Upper lobe of left lung (tissue), 6 donors: ENCODE measurements at places on chromosomes 11 and 22.

DNA sequence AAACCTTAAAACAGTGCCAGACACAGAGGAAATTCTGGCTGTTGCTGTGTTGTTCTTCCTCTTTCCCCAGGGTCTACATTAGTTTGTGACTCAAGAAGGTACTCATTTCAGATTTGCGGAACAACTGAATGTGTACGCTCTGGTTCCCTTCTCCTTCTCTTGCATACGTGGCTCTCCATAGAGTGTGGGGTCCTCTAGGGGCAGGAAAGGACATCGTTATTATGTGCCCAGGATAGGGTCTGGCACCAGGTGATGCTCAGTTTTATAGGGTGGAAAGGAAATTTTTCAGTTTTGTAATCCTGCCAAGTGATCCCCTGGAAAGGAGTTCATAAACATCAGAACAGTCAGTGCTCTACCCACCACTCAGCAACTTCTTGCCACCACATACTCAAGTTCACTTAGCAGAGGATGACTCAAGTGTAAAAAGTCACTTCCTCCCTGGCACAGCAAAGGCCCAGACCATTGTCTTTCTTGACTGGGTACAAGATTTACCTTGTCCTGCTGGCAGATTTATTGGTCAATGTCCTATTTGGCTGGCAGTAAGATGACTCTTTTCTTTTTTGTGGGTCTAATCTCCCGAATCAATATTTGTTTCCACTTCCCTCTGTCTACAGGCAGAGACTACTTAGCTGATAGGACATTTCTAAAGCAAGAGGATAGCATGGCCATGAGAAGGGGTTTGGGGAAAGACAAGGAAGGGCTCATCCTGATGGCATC is 246.0 kb upstream of the TENM4 start:
- DNase-seq = no peak

- DNase-seq = peak; percentile 86
Measured at GRCh38 chr22:43828998-43829782, 17.1 kb upstream of the EFCAB6 start.

GRCh38 chr11:21653951-21654421 is 538.9 kb upstream of the ANO5 start:
- no peak for DNase-seq

GRCh38 chr22:39534591-39535356 is 2.2 kb upstream of the RPS19BP1 start:
- DNase-seq = peak; percentile 83

GRCh38 chr11:57480409-57481137 is 20.2 kb downstream of the RTN4RL2 start:
- peak; percentile 87 for DNase-seq

DNA sequence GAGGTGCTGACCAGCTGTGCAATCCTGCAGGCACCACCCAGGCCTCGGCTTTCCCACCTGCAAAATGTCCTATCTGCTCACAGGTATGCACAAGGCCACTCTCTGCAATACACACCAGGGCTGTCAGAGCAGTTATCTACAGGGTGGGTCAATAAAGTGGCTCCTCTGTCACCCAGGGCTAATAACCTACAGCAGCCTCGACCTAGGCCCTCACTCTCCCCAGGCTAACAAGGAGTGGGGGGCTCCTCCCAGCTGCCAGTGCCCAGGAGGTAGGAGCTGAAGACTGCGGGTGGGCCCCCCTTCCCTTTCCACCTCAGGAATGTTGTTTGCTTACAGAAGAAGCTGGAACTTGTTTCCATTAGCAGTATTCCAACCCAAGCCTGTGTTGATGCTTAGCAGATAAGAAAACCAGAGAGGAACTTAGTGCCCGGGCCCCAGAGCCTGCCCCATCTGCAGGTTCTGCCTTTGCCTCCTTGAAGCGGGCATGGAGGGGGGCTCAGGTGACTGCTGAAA is 26.8 kb downstream of the MYH9 start:
- DNase-seq = no peak

GRCh38 chr11:8036986-8037385 is 44.0 kb upstream of the TUB start:
- DNase-seq = no peak

GRCh38 chr11:37411289-37411688 is 813.3 kb upstream of the RAG2 start:
- DNase-seq = no peak

- no peak for DNase-seq
Measured at GRCh38 chr22:19172213-19173046, 6.1 kb downstream of the SLC25A1 start.

GRCh38 chr11:69229511-69229910 is 64.4 kb upstream of the MYEOV start:
- DNase-seq = no peak

- no peak for DNase-seq
Measured at GRCh38 chr11:316891-317301, 3.1 kb downstream of the IFITM1 start.

DNA sequence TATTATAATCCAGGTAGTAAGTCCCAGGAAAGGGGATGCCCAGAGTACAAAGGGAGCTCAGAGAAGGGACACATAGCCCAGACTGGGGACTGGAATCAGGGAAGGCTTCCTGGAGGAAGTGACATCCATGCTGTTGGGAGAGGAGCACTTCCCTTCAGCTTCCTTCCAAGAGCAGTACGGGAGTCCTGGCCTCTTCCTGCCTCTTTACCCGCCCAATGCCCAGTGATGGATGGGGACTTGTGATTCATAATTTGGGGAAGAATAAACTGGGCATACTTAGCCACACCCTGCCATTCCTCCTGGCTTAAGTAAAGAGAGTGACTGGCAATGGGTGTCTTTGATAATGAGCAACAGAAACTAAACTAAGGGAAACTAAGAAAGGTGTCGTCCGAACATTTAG is 11.5 kb downstream of the C11orf91 start:
- no peak for DNase-seq

DNA sequence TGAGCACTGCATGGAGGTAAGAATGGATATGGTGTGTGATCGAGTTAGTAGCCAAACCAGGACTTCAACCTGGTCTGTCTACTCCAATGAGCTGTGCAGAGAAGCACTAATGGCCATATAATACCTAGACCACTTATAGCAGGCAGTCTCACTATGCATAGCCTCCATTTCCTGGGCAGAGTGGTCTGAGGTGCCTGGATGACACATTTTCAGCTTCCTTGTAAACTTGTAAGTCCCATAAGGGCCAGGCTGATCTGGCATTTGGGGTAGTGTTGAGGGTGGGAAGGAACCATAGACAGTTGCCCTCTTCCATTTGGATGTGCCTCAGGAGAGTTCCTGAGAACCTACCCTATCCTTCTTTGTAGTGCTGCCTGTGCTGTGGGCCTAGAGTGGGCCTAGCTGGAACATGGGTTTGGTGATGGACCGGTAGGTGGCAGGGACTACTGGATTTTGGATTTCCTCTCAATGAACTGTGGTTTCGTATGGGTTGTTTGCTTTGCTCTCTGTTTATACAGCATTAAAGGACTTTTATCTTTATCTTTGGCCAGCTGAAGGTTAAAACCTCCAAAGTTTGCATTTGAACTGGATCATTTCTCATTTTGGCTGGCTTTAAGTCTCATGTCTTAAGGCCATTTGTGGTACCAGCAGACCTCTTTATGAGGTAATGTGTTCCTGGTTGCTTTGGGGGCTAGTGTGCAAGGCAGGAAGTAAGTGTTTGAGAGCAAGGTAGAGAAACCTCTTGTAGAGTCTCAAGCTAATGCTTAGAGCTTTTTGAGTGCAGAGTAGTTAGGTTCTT is 86.9 kb downstream of the STIM1 start:
- no peak for DNase-seq

DNA sequence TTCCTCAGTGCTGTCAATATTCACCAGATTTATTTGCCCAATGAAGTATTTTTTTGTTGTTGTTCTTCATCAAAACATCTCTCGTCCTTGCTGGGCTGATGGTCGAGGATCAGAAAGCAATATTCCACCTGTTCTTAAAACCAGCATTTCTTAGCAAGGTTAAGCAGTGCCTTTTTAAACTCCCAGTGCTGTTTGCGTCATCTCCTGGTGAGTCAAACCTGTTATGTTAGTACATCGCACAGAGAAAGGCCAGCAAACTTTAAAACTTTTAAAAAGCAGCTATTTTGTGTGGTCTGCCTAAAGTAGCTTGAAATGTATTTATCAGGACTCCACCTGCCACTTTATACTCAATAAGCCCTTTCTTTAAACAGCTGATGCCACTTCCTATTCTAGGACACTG is 802.0 kb downstream of the KCNA4 start:
- no peak for DNase-seq

GRCh38 chr11:31254415-31254814 is 115.1 kb downstream of the DCDC1 start:
- no peak for DNase-seq
